ENCODE measurements at places on chromosomes 7 and 10.
A peak's percentile ranks its signal among the peaks of the same experiment; 100 is the strongest.

DNA sequence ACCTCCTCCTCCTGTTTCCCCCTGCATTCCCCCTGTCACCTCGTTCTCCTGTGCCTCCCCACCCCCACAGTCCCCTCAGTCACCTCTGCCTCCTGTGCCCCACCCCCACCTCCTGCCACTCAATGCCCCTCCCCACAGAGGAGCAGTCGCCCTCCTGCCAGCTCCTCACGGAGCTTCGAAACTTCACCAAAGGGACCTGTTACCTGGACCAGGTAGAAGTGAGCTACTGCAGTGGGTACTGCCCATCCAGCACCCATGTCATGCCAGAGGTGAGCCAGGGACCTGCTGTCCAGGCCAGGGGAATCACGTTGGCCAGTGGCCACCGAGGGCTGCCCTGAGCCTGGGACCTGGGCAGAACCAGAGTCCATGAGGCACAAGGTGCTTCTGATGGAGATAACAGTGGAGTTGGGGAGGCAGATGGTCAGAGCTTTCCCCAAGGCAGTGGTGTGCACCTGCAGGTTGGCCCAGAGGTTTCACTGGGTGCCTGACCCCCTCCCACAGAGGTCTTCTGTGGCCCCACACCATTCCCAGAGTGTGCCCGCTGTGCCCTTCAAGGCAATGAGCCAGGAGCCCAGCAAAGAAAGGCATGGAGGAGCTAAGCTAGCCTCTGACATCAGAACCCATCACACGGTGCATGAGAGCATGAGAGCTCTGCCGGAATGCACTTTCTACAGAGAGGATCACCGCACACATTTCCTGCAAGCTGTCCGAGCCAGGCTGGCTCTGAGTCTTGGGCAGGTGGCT is 7.0 kb upstream of the ZNF862 start:
- DNase-seq: no peak

DNA sequence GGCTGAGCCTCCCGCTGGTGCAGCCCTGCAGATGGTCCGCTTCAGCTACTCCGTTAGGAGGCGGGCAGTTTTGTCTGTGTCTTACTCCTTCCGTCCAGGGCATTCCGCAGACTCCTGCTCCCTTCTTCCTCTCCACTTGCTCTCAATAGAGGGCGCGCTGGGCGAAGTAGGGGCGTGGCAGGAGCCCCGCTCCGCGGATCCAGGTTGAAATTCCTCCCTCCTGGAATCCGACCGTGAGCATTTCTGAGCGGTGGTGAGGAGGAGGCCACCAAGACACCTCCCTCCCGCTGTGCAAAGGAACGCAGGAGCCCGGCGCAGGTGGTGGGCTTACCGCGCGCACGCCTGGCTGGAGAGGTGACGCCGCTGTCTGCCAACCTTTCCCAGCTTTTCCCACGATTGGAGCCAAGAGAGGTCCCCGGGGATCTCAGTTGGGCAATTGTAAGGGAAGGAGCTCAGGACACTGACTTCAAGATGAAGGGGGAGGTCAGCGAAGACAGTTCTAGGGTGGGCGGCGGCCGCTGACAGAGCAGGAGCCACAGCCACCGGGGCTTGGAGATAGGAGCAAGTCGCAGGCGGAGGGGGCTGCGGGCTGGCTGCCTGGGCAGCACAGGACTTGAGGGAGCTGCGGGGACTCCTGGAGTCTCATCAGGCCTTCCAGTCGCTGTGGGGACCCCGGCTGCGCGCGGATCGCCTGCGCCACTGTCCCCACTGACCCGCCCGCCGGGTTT is 1011.3 kb downstream of the XPNPEP1 start:
- no peak for DNase-seq

GRCh38 chr10:44310762-44311562 is 73.9 kb downstream of the CXCL12 start:
- no peak for DNase-seq

DNA sequence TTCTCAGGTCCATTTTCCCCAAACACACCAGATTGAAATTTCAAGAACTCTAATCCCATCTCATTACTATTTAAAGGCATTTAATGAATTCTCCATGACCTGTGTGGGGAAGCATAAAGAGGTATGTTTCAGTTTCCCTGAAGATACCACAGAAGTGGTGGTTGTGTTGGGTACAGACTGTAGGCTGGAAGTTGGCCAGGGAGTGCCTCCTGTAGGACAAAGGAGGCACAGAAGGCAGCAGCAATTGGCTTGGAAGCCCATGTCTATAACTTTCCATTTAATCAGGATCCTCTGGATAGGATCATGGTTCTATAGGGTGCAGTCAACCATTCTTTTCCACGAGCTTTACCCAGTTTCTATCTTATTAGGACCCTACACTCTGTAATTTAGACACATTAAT is 8.6 kb upstream of the BET1 start:
- DNase-seq: no peak

DNA sequence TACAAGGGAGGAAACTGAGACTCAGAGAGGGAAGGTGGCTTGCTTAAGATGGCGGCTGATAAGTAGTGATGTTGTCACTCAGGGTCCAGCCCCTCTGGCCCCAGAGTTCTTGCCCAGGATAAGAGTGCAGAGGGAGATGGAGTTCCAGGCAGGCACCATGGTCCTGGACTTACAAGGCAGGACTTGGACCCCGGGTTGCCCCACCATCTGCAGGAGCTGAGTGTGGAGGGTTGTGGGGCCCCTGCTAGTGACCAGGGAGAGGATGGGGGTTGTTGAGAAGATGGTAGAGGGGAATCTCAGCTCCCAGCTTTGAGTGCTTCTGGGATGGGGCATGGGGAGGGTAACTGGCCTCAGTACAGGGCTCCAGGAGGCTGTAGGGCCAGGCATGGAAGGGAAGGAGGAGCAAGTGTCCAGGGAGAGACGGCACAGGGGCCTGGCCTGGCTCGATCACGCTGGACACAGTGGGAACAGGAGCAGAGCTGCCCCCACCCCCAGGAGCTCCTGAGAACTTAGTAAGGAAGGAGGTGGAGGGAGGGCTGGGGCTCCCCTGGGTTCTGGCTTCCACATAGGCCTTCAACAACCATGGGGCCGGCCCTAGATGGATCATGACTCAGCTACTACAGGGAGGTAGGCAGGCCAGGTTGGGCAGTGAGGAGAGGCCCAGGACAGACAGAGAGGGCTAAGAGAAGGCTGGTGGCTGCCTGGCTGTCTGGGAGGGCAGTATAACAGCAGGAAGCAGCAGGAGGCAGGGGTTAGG is 28.2 kb downstream of the PPIF start:
- no peak for DNase-seq

- no peak for DNase-seq
Observed at GRCh38 chr10:101575580-101576210, 12.4 kb downstream of the POLL start.

DNA sequence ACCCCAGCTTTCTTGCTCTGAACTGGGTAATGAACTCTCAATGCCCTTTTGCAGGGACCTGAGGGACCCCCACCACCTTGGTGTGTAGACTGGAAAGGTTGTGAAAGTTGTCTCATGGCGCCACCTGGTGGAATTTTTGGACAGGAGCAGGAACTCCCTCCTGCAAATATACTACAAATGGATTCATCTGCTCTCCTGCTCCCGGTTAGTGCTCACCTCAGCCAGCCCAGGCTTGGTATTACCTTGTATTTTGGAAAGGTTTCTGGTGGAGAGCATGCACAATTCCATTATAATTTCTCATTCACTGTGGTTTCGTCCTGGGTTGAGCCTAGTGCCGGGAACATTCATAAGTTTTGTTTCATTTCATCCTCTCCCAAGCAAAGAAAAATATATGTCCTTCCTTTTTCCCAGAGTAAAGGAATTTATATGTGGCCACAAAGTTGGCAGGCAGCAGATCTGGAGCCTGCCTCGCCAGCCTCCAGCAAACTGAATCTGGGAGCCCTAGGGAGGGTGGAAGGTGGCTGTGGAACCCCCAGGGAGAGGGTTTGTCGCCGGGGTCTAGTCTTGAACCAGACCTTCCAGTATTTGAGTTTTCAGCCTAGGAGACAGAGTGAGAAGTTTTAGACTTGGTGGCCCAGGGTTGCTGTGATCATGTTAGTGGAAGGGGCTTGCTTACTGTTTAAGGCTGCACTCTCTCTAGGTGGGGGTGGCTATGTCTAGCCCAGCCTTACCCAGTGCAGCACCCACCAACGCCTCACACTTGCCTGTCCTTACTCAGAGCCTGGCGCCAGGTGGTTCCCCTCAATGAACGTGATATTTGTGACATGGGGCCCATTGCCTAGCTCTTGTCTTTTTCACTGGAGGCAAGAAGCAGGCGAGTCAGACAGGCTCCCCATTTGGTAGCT is 9.5 kb downstream of the FAM241B start:
- DNase-seq: no peak

DNA sequence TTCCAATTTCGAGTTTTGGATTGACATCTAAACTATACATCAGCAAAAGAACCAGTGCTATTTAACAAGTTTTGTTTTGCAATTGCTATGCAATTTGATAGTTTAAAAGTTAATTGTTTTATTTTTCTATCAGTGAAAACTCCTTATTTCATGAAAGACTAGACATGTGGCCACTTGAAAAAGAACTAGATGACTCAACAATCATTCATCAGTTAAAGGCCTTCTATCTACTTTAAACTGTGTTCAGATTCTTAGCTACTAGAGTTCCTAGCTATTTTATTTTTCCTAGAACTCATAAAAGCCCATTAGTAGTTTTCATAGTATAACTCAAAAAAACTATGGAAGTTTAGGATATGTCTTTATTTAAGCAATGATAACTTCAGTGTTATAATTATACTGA is 104.6 kb upstream of the LSM8 start:
- DNase-seq: no peak

DNA sequence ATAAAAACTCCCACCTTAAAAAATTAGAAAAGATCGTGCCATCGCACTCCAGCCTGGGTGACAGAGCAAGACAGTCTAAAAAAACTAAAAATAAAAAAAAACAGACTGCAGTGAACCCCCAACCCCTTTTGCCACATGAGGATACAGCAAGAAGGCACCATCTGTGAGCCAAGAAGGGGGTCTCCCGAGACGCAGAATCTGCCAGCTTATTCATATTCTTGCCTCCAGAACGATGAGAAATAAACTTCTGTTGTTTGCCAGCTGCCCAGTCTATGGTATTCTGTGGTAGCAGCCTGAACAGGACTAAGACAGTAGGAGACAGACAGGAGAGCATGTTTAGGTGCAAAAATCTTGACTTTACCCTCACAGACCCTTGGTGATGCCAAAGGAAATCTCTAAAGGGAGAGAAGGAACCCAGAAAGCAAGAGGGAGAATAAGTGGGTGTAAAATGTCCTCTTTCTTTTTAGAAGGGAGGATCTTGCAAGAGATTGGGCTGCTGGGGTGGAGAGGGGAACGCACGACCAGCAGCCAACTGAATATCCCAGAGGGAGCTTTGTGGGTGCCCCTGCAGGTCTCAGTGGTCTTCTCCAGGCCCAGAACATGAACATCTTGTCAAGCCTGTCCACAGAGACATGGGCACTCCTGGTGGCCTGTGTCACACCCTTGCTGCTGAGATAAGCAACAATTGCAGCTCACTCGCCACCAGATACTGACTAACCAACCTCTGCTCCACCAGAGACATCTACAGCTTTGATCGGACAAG is 400.7 kb upstream of the FOXK1 start:
- DNase-seq: no peak

- DNase-seq: no peak
Observed at GRCh38 chr10:73810358-73810734, 1.1 kb downstream of the NDST2 start.

- DNase-seq: no peak
Observed at GRCh38 chr7:131692131-131692960, 135.9 kb upstream of the PODXL start.

DNA sequence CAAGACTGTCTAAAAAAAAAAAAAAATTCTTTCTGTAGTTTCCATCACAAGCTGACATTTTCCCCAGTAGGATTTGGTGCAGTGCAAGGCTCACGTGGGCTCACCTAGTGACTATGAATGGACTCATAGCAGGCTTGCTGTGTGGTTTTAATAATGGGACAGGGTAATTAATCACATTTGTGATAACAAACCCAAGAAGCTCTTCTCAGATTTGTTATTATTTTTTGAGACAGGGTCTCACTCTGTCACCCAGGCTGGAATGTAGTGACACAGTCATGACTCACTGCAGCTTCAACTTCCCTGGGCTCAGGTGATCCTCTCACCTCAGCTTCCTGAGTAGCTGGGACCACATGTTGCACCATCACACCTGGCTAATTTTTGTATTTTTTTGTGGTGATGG is 40.0 kb downstream of the NACAD start:
- DNase-seq: no peak

- DNase-seq: no peak
Observed at GRCh38 chr7:131507592-131508331, 48.7 kb downstream of the PODXL start.

GRCh38 chr10:103333934-103334520 is 16.9 kb downstream of the PCGF6 start:
- no peak for DNase-seq

GRCh38 chr7:94360926-94361325 is 33.8 kb upstream of the COL1A2 start:
- DNase-seq: no peak

- DNase-seq: no peak
Observed at GRCh38 chr10:19788075-19788686, 28.1 kb upstream of the PLXDC2 start.

DNA sequence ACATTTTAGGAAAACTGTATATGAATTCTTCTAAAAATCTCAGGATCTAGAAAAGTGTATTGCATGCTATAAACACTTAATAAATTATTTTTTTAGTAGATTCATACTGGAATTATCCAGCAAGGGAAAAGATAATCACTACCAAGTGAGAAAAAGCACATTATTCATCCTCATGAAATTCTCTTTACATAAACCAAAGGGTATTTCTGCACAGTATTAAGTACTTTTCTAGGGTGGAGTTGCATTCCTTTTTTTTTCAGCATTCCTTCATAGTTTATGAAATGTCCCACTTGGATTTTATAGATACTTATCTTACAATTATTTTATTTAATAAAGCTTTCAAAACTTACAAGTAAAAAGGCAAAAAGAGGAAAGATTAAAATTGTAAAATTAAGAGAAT is 403.3 kb downstream of the HGF start:
- DNase-seq: peak; percentile 2

DNA sequence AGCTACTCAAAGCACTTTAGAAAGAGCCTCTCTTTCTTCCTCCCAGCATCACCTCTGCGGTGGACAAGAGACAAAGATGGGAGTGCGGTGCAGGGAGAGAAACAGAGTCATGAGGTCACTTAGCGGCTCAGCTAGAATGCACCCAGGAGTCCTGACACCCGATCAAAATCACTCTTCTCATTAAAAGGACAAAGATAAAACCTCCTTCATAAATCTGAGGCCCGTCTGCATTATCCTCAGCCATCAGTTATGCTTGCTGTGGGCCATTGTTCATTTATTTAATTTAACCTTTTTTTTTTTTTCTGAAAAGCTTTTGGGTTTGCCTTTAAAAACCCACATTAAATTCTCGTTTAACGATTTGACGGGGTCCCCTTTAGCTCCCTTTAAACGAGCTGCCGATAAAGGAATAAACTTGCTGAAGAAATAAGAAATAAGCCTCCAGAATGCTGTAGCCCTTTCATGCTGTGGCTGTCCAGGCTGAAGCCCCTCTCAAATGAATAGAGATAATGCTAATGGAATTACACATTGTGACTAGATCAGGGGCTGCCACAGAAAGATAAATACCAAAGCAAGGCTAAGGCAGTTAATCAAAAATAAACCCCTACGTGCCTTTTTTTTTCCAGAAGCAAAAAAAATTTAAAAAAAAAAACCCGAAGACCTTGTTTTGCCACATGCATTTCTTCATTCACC is 16.1 kb upstream of the PLXNA4 start:
- no peak for DNase-seq
